AML-193 (cell line): ENCODE measurements at places on chromosomes 5 and 9.

DNA sequence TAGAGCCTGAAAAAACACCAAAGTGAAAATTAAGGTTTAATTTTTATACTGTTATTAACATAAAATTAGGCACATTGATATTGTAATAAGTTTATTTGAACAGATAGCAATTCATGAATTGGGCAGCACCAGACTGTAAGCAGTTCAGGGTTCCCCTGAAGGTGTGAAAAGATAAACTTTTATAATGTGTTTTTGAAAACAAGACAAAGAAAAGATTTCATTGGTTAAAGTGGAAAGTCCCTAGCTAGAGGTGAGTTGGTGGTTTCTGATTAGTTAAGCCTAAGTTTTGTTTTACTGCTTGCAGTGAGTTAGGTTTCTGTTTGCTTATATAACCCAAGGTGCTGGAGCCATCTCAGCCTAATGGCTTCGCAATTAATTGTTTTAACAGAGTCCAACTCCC, 96.5 kb upstream of the RPS23 start:
- no peak for DNase-seq

DNA sequence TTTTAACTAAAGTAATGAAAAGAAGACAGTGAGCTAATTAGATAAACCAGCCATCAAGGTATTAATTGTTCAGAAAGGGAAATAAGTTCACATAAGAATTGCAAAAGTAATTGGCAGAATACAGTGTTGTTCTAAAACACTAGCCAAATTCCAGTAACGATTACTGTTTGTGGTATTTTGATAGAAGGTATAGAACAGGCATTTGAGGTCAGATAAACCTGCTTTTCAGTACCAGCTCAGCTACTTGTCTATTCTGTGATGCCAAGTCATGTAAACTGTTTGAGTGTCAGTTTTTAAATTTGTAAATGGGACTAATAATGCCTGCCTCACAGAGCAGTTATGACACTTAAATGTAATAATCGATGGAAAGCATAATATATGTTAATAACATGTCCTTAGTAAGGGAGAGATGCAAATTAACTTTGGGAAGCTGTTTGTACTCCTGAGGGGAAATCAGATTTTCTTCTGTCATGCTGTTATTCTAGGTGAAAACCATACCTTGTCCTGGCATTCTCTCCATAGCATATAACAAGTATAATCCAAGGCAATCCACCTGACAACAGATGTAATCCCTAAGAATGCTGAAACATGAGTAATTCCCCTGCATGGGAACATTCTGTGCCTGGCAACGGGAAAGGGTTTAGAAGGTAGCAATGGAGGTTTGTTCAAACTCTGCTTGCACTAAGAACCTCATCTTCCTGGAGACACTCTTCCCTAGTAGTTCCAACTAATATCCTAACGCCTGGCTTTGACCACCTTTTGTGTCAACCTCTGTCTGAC, 509.5 kb upstream of the PAPPA start:
- no peak for DNase-seq

GRCh38 chr9:101791938-101792337, 53.5 kb upstream of the GRIN3A start:
- peak; percentile 23 for DNase-seq

- peak; percentile 66 for DNase-seq
Measured at GRCh38 chr9:76302947-76303550, 91.2 kb downstream of the RFK start.

DNA sequence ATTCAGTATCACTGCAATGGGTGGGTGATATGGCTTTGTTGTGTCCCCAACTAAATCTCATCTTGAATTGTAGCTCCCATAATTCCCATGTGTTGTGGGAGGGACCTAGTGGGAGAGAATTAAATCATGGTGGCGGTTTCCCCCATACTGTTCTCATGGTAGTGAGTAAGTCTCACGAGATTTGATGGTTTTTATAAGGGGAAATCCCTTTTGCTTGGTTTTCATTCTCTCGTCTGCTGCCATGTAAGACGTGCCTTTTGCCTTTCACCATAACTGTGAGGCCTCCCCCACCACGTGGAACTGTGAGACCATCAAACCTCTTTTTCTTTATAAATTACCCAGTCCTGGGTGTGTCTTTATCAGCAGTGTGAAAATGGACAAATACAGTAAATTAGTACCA, 9.5 kb upstream of the NANS start:
- no peak for DNase-seq

GRCh38 chr5:50582699-50583098, 83.7 kb upstream of the PARP8 start:
- DNase-seq, result no peak

DNA sequence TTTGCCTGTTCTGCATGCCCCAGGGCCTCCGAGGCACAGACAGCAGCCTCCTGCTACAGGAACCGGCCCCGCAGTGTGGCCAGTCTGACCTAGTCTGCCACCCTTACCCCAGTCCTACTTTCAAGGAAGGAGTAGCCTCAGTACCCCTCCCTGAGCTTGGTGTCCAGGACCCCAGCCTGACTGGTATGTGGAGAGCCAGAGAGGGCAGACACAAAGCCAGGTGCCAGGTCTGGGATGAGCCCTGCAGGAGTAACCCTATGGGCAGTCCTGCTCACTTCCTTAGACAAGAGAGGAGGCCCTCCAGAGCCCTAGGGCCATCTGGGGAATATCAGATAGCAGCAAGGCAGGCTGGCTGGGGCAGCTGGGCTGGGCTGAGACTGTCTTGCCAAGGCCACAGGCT, 67.8 kb downstream of the NRG2 start:
- no peak for DNase-seq

DNA sequence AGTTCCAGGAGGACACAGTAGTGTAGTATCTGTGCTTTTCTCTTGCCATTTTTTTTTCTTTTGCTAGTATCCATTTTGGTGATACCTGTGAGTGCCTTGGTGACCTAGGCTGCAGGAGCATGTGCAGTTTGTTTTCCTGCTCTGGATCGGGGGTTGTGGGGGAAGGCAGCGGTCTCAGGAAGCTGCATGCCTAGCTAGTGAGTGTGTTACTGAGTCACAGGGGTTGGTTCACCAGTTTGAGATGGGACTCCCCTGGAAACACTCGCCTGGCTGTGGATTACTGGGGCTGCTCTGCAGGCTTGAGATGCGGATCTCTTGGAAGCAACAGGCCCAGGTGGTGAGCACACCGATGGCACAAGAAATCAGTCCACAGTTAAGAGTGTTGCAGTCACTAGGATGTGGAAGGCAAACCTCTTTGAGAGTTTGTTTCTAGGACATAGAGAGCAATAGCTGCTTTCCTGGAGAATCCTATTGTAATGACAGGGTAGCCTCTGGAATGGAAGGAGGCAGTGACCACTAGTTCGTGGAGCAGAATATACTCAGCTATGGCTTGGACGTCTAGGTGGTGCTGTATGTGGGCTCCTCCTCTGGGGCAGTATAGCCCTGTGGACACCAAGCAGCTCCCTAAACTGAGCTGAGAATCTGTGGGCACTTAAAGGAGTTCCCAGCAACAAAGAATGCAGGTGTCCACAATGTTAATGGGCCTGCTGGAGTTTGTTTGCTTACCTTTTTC, 20.0 kb upstream of the SPATA31E1 start:
- no peak for DNase-seq

GRCh38 chr5:83564069-83564749, 92.7 kb downstream of the VCAN start:
- peak; percentile 24 for DNase-seq

DNA sequence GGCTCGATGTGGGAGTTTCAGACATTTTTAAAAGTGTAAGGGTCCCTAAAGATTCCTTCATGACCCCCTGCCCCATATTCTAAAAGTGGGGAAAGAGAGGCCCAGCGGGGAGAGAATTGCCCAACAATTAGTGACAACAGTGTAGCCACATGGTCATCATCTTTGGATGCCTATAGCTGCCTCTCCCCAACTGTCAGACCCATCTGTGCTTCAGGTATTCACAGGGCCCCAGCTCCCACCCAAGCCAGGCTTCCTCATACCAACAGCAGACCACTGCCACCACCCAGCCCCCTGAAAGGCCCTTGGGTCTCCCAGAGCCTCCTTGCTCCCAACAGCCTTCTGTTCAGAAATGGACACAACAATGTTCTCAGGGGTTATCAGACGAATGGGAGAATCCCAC, 4.1 kb downstream of the BICD2 start:
- no peak for DNase-seq

DNA sequence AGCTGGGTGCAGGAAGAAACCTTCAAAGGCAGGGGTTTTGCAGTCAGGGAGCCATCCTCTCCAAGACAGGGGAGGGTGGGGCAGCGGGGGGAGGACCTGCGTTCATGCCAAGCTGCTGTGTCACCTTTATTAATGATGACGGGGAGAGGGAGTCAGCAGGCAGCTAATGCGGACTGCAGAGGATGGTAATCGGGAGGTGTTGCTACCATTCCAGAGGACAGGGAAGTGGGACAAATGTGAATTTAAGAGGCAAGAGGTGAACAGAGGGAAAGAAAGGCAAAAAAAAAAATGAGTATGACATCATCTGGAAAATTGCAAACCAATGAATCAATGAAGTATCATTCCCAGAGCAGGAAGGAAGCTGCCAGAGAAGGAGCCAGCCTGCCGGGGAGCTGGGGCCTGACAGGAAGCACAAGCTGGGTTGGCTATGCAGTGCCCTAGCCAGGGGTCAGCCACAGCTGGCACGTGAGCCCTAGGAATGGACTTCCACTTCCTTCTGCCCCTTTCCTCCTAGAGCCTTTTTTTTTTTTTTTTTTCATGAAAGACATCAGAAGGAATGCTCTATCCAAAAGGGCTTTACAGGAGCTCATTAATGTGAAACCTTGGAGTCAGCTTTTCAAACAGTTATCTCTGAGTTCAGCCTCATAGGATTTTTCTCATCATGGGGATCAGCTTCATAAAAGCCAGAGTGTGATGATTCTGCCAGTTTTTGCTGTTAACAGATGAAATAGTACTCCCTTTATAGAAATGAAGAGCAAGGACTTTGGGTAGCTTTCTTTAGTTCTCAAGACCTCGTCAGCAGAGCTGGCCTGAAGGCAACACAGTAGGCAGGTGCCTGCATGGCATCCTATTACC, 9.2 kb downstream of the INSYN2B start:
- DNase-seq, result no peak

- DNase-seq, result no peak
Measured at GRCh38 chr5:1447671-1448361, 2.6 kb upstream of the SLC6A3 start.

DNA sequence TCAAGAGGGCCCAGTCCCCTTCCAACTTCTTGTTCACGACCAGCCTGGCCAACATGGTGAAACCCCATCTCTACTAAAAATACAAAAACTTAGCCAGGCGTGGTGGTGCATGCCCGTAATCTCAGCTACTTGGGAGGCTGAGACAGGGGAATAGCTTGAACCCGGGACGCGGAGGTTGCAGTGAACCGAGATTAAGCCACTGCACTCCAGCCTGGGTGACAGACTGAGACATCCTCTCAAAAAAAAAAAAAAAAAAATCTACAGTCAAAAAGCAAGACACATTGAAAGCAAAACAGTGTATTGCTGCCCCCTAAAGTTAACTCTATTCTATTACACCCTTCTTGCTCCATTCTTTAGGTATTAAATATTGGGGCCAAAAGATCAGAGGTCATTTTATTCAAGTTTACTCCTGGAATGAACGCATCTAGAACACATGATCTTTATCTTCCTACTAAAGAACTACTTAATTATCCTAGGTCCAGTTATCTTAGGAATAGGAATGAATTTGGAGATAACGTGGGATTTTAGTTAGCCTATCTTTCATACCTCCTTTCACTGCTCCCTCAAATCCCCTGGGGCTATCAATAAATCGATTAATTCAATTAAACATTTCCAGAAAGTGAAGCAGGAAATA, 2.4 kb downstream of the ATG12 start:
- peak; percentile 60 for DNase-seq

DNA sequence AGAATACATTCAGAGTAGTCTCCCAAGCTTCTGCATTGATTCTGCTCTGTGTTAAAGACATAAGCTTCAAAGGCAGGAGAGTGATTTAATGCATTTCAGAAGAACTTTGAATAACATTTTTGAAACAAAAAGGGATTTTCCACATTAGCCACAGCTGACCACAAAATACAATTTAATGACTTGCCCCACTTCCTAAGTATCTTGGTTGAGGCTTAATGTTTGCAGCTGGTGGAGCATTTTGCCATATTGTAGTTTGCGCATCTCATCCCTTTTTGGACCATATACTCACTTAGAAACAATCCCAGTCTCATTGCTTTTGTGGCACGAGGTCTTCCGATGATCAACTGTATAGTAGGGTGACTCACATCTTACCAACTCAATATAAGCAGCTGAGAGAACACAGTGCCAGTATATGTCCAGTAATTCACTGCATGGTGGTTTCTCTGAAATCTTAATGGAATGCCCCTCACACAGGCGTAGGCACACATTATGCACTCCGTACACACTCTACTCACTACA, 455.8 kb upstream of the PTGER4 start:
- DNase-seq, result no peak

- DNase-seq, result no peak
Measured at GRCh38 chr9:127835991-127836516, 18.4 kb downstream of the ENG start.

GRCh38 chr5:109196087-109196822, 213.5 kb downstream of the PJA2 start:
- no peak for DNase-seq

- DNase-seq, result no peak
Measured at GRCh38 chr5:111635151-111635902, 121.7 kb downstream of the NREP start.

DNA sequence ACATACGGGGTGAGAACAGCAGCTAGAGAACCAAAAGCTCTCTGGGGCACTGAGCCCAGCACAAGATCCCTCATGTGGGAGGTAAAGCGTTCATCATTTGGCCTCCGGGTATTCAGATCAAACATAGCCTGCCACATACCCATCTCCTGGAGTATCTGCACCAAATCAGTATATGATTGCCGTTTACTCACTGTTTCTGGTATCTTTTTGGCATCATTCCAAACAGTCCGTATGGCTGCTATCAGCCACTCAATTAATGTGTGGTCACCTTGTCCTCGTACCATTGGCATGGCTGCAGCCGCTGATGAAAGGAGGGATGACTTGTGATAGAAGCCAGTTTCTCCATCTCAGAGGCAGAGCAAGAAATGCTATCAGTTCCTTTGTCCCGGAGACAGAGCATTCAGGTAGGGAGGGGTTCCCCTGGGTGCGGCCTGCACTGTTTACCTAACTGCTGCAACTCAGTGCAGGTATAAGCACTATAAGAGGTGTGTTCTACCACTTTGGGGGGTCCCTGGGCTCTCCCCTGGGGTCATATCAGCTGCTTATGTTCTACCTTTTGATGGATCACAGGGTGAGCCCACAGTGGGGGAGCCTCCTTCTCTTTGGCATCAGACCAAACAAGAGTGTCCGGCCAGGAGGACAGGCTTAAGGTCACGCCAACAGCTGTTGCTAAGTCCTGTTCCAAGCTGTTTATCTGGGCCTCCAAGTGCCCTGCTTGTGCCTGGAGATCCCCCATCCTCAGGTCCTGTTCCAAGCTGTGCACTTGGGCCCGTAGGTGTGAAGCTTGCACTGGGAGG, 9.4 kb downstream of the DMAC1 start:
- DNase-seq, result no peak

DNA sequence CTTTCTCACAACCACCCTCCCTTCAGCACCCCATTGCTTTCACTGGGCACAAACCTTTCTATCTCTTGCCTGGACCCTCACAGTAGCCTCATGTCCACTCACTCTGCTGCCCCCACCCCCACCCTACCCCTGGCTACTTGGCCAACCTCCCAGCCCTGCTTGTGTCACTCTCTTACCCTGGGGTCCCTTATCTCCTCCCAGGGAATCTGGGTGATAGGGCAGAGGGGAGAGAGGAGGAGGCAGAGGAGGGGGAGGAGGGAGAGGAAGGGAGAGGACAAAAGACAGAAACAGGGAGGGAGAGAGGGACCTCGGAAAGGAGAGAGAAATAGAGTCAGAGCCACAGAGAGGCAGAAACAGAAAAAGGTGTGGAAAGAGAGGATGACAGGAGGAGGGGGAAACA, 25.0 kb upstream of the KIF12 start:
- DNase-seq, result no peak
